ENCODE measurements at places on chromosomes 3 and 15.

DNA sequence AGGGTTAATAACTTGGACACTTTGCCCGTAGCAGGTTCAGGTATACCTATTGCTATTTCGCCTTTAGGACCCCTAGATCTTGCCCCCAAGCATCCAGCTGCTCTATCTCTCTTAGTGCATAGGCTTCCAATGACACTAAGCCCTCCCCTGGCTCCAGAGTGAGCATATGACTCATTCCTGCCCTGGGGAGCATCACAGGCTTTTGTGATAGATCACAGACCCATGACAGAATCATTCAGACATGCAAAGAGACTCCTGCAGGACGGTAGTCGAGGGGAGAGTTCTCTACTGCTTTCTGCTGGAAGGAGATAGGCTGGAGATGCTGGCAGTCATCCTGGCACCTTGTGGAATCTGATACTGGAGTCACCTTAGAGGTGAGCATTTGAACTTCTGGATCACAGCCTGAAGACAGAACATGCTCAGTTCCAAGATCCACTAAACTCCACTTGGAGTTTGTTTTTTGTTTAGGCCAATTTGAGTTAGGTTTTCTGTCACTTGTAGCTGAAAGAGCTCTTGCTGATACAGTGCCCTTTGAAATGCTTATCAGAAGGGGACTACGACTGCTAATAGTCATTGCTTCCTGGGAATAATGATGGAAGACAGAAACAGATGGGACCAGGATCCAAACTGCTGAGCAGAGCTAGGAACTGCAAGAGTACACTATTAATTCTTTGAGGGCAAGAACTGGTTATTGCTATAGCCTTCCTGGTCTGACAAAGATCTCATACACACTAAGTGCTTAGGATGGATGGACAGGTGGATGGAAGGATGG is 11.0 kb downstream of the LYSMD2 start:
- DNase-seq = no peak

- no peak for DNase-seq
Observed at GRCh38 chr15:40079456-40079855, 29.2 kb downstream of the BMF start.

- DNase-seq = no peak
Observed at GRCh38 chr3:126671521-126671920, 16.6 kb upstream of the TXNRD3 start.

DNA sequence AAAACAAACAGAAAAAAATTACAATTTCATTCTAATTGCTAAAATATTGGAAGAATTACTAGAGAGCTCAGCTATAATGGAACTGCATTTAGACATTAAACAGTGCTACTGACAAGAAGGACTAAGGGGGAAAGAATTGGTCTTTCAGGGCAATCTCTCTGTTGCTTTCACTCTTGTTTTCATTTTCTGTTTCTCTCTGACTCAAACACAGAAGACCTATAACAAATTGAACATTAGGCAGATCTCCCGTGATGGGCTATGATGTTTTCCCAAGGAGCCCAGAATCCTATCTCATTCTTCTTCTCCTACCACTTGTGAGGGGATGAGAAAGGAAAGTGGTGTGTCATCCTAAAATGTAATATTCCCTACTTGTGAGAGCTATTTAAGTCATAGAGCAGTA is 358.0 kb upstream of the TGFBR2 start:
- no peak for DNase-seq

GRCh38 chr3:65617209-65617608 is 421.5 kb downstream of the MAGI1 start:
- DNase-seq = no peak

GRCh38 chr3:133937756-133938601 is 42.3 kb upstream of the RAB6B start:
- DNase-seq = no peak

DNA sequence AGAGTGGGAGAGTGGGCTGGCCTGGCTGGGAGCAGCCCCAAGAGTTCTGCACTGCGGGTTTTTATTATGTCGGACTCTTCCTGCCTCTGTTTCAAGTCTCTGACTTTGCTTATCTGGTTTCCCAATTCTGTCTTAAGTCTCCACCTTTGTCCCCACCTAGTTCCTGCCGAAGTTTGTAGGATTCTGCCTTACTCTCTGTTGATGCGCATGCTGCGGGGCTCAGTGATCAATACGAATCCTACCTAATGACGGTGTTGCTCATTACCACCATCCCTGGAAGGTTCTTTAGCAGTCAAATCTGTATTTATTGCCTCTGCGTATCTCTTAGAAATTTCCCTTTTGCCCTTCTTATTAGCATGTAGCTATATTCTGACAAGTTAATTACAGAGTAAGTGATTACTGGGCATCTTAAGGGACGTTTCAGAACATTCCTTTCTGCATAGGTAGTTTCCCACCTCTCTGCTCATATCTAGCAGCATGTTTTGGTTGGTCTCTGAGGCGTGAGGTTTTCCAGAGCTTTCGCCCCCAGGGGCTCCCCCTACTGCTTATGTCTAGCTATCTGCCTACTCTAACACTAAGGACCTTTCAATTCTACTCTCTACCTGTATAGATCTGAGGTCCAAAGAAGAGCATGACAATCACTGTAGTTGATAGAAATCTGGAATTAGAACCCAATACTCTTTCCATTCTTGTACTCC is 236.0 kb upstream of the EIF1B start:
- no peak for DNase-seq

- DNase-seq = no peak
Observed at GRCh38 chr3:71951361-71951760, 166.4 kb upstream of the PROK2 start.

DNA sequence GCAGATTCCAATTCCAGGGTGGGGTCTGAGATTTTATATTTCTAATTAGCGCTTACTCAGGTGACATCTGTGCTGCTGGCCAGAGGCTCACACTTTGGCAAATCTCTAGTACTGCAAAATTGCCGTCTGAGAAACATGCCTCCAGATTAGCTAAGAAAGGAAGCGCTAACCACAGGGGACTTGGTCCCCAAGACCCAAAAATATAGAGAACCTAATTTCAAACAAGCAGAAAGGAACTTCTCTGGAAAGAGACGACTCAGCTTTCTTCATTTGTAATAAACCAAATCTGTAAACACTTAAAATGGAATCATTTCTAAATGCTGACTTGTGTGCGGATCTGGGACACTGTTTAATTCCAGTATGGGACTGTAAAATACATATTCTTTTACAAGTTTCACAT is 55.7 kb downstream of the B3GNT5 start:
- DNase-seq = no peak

DNA sequence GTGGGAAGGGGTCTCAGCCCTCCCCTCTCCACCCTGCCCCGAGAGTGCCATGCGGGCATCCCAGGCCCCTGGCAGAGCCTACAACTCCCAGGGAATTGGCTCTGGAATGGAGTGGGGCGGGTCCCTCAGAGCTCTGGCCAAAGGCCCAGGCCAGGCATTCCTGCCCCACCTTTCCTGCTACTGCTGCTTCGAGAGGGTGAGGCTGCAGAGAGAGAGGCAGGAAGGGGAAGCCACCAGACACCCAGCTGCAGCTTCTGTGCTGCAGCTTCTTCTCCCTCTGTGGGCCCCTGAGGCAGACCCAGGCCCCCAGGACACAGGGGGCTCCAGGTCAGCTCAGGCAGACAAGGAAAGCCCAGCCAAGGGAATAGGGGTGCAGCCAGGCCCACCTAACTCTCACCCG is 2.7 kb downstream of the ALS2CL start:
- no peak for DNase-seq

DNA sequence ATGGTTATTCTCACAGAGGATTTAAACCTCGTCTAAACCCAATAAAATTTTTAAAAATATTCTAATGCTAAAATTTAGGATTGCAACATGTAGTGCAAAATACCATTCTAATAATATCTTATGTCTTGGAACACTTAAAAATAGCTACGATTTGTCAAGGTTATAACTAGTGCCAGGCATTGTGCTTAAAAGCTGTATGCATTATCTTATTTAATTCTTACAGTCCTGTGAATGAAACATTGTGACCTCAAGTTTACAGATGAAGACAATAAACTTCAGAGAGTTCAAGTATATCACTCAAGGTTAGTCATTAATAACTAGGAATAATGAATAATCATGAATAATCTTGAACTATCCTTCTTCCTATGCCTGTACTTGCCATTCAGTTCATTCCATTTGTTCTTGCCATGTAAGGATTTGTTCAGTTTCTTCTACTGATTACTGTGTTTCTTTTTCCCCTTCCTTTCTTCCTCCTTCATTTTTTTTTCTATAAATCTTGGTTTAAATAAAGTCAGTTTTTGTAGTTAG is 897.6 kb upstream of the NR2F2 start:
- DNase-seq = no peak

DNA sequence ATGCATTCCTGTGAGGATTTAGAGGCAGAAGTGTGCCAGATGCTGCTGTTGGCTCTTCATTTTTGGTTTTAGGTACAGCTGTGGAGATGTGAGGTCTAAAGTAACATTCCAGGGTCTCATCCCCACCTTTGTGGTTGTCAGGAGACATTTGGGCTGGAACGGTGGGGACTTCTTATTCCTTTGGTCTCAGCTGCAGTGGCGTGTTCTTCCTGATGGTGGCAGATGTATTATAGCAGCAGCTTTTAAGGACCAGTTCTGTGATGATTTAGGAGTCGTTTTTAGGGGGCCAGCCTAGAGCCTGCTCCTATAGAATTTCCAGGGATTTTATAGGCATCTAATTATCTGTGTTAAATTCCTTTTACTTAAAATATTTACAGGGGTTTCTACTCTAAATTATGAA is 221.0 kb upstream of the EOMES start:
- no peak for DNase-seq

DNA sequence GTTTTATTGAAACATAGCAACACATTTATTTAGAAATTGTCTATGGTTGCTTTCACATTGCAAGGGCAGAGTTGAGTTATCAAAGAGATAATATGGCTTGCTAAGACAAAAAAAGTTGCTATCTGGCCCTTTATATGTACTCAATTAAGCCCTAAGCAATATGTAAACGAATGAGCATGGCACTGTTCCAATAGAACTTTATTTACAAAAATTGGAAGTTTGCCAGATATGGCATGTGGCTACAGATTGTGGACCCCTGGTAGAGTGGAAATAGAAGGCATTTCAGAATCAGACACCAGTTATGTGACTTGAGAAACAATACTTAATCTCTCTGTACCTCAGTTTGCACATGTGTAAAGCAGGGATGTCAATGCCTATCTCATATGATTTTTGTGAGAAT is 515.6 kb upstream of the SGO1 start:
- DNase-seq = no peak

GRCh38 chr3:183427876-183428446 is 458 bp downstream of the MCF2L2 start:
- no peak for DNase-seq

DNA sequence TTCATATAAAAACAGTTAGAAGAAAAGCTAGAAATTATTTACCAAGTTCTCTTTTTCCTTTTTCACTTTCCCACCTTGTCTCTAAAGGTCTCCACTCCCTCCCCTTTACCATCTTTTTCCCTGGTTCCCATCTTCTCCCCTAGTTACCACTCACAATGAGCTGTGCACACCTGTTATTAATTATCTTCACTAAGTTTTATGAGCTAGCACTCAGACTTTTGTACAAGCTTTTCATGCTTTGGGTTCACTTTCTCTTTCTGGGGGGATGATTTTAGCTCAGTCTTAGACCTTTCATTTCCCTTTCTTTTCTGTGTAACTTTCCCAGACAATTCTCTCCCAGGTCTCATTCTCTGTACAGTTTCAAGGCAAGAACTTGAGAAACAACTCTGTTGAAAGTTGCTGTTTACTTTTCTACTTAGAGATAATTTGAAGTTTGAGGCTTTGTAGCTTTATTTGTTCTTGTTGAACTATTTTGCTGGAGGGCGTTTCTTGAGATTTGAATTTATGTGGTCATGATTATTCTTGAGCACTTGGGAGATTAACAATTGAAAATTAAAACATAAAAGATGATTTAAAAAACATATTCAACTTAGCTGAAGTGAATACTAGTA is 24.0 kb upstream of the AADAC start:
- DNase-seq = no peak

- DNase-seq = no peak
Observed at GRCh38 chr3:41888368-41889076, 73.4 kb downstream of the ULK4 start.

GRCh38 chr15:69424748-69425413 is 10.7 kb downstream of the KIF23 start:
- no peak for DNase-seq

DNA sequence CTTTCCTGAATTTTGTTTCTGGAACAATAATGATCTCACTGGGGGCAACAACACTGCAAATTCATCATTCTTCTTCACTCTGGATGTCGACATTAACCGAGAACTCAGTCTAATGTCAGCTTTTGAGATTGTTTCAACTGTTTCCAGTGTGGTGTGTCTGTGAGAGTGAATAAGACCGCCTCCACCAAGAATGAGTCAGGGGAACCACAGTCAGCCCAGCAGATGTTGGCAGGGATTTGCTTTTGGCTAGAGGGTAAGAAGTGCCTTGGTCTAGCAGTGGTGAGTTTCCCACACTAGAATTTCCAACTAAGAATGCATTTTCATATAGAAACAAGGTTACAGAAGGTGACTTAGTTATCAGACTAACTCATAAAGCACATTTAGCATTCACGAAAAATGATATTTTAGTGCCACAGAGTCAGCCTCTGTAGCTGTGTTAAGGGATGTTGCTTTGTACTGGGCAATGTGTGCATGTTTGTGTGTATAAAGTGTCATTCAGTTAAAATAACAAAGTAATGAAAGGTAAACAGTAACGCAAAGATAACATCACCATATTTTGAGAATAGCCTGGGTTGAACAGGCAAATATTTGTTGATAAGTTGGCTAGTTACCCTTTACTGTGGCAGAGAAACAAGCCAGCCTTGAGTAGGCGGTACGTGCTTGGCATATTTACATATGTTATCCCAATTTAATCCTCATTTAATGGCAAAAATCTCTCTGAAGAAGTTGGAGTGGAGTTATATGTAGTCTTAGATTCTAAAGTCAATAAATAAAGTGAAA is 33.8 kb downstream of the DRD3 start:
- DNase-seq = no peak

- DNase-seq = no peak
Observed at GRCh38 chr3:196348698-196349097, 10.5 kb upstream of the TM4SF19 start.

DNA sequence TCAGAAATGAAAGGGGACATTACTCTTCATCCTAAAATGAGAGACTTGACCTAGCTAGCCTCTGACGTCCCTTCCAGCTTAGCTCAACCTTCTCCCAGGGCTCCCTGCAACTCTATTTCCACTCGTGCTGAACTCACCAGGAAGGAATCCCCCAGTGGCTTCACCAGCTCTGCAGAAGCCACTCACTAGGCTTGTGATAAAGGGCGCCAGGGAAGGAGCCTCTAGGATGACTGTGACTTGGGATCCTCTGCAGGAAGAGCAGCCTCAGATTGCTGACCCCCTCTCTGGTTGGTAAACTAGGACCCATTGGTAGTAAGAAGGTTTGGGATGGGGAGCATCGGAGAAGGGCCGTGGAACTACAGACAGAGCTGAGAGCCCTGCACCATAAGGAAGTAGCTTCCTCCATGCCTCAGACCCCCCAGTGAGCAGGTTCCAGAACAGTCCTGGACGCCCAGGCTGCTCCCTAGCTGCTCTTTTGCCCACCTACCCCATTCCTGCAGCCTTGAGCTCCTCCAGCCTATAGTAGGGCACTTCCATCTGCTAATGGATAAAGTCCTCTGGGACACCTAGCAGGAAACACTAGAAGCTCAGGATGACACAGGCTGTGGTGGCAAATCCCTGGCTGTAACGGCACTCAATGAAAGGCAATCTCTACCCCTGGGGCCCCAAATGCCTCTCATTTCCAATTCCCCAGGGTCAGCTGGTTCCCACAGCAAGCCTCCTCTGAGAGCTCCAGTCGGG is 26.0 kb downstream of the PLA2G4F start:
- DNase-seq = no peak
